ENCODE measurements at places on chromosomes 4 and X.

- no peak for DNase-seq
These were observed at the start of gene PRDM8 for GRCh38 chr4:80196922-80197573. Gene PRDM8 (plus strand): TSS chr4:80197503. CDS start chr4:80200081, 2,578 bp downstream.

DNA sequence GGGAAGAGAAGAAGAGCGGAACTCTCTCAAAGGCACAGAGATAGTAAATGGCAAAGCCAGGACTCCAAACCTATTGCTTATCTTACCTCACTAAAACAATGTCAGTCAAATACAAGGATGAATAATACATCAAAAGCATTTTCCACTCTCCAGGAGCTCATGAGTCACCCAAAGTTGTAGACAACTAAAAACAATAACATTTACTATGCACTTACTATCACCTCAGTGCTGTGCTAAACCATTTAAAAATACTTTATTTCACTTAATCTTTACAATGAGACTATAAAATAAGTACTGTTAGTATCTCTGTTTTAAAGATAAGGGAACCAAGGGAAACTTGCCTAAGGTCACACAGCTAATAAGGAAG is 163.2 kb upstream of the SPANXC start:
- DNase-seq = no peak

DNA sequence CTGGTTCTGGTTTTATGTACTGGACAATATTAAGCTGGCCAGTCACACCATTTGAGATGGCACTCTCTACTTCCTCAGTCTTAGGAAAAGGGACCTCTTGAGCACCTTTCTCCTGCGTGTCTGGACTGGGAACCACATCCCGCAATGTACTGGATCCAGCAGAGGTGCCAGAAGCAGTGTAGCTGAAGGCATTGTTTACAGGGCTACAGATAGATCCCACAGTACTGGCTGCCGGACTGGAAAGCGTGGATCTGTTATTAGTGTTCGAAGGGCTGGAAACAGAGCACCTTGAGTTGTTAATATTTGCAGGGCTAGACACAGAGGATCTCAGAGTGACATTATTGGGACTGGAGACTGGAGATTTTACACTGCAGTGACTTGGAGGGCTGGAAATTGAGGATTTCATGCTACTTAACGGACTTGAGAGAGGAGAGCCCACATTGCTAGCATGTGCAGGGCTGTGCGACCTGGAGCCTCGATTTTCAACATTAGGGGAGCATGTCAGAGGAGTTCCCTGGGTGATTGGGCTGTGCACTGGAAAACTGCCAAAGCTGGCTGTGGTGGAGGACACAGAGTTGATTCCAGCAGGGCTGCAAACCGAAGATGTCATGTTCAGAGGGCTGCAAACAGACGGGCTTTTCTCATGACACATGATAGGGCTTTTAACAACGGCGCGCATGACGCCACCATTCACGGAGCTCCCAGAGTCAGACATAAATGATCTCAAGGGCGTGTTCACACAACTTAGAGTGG is 6.4 kb downstream of the NR3C2 start:
- DNase-seq = no peak

DNA sequence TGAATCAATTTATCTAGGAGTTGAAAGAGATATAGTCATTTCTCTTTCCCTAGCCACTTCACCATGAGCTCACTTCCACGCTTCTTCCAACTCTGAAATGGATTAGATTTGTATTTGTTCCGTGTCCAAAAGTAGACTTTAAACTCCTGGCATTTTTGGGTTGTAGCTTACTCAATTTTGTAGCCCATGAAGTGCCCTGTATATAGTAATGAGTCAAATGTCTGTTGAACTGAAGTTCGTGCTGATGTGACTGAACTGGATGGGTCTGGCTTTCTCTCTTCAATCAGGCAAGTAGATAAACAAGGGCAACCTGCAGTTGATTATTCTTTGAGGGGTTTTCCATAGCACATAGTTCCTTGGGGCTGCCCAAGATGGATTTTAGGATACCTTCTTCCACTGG is 450.6 kb downstream of the SH2D1A start:
- no peak for DNase-seq

- no peak for DNase-seq
These were observed 120.7 kb upstream of the TSPAN5 start for GRCh38 chr4:98779088-98779487.

GRCh38 chrX:109190542-109190941 is 291.3 kb downstream of the GUCY2F start:
- DNase-seq = no peak

GRCh38 chr4:138275963-138276621 is 33.9 kb upstream of the SLC7A11 start:
- DNase-seq = peak; percentile 89

DNA sequence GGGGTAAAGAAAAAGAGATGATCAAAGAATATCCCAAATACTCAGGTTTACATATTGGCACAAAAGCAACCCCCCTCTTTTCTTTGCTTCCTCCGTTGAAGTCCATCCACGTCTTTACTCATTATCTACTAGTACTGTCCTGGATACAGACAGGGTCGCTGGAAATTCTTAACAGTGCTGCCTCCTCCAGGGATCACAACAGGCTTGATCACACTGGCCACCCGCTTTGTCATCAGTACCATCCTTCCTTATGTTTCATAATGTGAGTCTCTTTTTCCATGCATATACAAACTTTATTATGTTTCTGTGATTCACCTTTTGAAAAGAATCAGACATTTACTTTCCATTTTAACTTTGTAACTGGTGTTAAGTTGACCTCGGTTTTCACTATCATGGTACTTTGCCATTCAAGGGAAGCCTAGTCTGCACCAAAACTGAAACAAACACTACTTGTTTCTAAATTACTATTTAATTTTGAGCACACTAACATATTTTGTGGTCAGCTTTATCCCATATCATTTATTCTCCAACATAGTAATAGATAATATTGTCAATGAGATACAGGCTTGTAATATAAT is 387.5 kb upstream of the PPP1R2C start:
- DNase-seq = no peak

DNA sequence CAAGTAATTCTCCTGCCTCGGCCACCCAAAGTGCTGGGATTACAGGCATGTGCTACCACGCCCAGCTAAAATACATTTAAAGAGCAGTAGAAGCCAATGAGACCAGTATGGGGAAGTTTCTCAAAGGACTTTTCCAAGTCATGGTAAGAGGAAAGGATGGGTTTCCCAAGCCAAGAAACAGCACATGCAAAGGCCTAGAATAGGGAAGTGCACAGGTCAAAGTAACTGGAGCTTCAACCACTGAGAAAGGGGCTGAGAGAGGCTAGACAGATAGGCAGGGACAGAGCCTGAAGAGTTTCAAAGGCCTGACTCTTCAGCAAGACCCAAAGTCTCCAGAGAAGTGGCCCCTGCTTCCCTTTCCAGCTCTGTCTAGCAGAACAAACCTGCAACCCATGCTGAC is 162.1 kb downstream of the CORIN start:
- DNase-seq = no peak

Measured in GM04503 (cell line).